CD4-positive, alpha-beta memory T cell (primary cell): ENCODE measurements at places on chromosomes 4 and X. TPM values are rescaled to one million over a fixed set of nuclear protein-coding genes. Genes with fewer than 3 reads are reported as not detected.
A peak's percentile ranks its signal among the peaks of the same experiment; 100 is the strongest.

- DNase-seq, result peak; percentile 34
These were observed 47.8 kb upstream of the SETD7 start for GRCh38 chr4:139603576-139604410.

DNA sequence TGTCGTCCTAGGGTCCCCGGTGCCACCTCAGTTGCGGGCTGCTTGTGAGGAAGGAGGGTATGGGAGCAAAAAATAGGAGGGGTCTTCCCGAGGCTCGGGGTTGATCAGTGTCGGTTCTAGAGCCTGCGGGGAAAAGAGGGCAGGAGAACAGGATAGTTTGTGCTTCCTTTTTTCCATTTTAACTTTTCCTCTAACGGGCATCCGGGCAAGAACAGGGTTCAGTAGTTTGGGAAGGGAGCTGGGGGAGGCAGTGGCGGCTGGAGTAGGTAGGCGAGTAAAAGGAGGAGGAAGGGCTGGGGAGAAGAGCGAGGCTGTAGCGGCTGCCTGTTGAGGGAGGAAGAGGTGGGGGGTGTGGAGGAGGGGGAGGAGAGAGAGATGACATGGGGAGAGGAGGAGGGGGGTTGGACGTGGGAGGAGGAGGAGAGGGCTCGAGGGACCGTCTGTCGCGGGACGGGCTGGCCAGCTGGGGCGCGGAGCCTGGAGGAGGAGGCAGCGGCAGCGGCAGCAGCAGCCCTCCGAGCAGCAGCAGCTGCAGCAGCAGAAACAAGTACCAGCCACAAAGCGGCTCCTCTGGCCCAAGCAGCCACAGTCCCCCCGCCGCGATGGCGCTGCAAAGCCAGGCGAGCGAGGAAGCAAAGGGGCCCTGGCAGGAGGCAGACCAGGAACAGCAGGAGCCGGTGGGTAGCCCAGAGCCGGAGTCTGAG is at the start of gene SLC16A2:
SLC16A2 (plus strand) TSS at position 458 of the 704 bp plus-strand sequence; CDS start at position 603, 145 bp downstream.
- peak; percentile 19 for DNase-seq

The ANOS1 gene
- total RNA-seq, result 0.14 TPM

DNA sequence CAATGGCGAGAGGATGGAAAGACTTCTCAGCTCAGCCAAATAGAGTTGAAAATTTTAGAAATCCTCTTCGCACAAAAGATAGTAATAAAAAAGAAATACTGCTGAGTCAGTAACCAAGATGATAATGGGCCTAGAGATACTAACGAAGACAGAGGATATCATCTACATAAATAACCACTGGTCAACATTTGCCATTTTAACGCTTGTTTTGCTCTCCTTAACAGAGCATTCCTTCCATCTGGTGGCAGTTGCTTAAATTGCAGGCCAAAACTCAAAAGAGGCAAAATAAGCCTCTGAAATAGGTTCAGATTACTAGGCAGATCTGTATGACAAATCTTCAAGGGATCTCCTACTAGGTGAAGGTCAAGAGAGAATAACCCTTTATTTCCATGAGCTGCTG is 51.7 kb upstream of the MCF2 start:
- no peak for DNase-seq

DNA sequence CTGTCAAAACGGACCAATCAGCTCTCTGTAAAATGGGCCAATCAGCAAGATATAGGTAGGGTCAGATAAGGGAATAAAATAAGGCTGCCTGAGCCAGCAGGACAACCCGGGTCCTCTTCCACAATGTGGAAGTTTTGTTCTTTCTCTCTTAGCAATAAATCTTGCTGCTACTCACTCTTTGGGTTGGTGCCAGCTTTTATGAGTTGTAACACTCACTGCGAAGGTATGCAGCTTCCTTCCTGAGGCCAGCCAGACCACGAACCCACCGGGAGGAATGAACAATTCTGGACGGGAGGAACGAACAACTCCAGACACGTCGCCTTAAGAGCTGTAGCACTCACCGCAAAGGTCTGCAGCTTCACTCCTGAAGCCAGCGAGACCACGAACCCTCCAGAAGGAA is 287.8 kb downstream of the RAPGEF2 start:
- no peak for DNase-seq

The GAGE2A gene
- not detected for total RNA-seq

DNA sequence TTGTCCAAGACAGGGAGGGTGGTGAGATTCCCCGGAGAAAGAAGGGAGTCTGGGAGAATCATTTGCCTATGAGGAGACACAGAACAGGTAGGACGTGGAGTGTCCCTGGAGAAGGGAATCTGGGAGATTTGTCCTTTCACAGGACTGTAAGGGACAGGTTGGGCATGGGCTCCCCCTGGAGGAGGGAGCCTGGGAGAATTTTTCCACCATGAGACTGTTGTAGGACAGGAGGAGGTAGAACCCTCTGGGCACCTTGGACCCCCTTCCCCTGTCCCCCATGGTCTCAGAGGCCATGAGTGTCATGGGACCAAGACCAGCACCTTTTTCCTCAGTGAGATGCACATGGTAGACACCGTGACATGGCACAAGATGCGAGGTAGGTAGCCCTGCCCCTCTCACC is 2.8 kb downstream of the PORCN start:
- DNase-seq, result no peak

The MAGEB10 gene
- not detected for total RNA-seq

GRCh38 chrX:48942895-48943294 is 14.5 kb downstream of the OTUD5 start:
- DNase-seq, result no peak

The PAGE2 gene
- total RNA-seq, result not detected

DNA sequence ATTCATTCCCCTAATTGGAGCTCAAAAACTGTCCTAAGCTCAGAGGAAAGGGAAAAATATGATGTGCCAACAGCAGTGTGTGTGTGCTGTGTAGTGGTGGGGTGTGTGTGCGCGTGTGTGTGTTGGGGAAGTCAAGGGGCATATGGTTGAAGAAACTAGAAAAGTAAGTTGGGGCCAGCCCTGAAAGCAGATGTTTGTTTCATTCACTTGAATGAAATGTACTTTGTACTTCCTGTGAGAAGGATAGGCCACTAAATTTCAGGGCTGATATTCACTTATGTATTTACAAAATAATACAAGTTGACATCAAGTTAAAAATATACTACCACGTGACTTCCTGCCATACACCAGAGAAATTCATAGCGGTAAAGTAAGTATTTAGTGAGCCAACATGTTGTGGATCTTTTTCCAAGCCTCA is 151.3 kb upstream of the JADE1 start:
- DNase-seq, result no peak
